ENCODE measurements at places on chromosomes 3 and 15.

DNA sequence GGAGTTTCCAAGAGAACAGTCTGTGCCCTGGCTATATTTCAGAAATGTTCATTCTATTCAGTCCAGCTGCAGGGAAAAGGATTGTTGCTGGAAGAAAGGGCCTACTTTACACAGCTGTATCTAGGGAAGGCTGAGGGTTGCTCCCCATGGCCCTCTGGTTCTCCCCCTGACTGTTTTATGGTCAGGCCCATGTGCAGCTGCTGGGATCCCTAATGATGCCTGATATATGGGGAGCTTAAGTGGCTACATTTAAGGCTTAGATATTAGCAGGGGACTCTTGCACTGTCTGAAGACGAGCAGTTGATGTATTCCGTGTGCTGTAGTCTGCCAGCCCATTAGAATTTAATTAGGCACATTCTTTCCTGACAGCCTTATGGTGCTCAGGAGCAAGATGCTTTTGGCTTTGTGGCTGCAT is 72.0 kb downstream of the FAM43A start:
- DNase-seq, result no peak

DNA sequence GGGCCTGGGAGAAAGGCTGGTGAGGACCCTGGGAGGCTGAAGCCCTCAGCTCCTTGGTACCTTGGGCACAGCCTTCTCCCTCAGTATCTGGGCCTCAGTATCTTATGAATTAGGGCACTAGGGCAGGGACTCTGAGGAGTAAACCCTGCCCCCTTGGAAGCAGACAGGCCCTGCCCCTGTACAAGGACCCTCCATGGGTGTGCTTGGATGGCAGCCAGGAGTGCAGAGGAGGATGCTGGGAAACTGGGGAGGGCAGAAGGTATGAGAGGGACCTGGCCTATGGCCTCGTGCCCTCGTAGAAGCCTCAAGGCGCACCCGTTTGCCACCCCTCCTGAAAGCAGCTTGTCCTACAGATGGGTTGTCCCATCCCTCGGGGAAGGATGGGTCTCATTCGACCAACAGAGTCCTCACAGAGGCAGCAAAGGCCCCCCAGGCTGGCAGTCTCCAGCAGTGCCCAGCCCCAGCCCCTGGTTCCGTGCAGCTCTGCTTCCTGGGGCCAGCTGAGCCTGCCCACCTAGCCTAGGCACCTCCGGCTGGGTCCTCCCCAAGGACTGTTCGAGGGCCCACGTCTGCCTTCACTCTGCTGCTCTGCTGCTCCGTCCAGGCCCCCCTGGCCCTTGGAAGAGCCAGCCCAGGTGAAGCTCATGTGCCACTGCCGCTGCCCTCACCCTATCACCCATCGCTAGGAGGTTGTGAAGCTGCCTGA is 15.3 kb upstream of the SEMA3F start:
- DNase-seq, result no peak

DNA sequence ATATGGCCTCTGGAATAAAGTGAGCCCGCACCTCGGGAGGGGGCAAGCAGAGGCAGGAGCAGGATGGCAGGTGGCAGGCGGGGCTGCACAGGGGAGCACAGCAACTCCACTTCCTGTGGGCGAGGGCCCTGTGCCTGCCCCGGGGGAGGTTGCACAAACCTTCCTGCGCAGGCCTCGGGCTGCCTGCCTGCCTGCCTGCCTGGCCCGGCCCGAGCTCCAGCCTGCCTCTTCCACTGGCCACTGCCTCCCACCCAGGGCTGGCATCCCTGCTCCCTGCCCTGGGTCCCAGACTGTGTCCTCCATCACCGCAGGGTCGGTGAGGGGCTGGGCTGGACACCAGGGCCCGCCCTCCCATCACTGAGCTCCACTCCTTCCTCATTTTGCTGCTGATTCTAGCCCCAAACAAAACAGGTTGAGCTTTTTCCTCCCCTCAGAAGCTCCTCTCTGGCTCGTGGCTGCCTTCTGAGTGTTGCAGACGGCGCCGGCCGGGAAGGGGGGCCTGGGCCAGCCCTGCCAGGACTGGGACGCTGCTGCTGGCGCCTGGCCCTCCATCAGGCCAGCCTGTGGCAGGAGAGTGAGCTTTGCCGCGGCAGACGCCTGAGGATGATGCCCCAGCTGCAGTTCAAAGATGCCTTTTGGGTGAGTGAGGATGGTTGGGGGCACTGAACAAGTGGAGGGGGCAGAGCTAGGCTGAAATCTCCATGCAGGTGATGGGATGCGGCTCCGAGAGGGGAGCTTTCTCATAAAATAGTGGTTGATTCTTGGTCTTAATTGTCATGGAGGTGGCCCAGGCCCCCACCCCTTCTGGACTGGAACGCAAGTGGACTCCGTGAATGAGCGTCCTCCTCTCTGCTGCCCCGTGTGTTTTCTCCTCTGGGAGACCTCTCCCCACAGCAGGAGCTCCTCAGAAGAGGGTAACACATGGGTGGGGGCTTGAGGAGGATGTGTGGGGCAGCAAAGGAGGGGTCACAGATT is at the start of gene PSTPIP1:
Gene PSTPIP1, plus strand, starts transcription at position 156 of the 975 bp plus-strand sequence. Its CDS starts 448 bp downstream, at position 604.
- no peak for DNase-seq

DNA sequence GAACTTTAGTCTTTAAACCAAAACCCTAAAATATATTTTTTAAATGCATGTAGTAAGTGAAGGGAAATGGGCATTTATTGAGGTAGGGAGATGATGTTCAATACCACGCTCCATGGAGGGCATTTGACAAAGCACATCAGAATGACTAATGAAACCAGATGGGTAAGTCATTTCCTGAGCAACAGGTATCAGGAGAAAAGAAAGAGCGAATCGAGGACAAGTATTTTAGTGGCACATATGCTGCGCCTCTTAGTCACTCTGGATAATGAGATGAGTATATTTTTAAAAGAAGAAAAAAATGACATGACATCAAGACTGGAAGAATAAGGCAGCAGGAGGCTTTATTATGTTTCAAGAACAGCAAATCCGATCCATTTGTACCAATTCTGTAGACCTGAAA is 129.0 kb upstream of the ARHGEF3 start:
- DNase-seq, result no peak

- DNase-seq, result no peak
These were observed 103.3 kb downstream of the WDR76 start for GRCh38 chr15:43930079-43930478.

DNA sequence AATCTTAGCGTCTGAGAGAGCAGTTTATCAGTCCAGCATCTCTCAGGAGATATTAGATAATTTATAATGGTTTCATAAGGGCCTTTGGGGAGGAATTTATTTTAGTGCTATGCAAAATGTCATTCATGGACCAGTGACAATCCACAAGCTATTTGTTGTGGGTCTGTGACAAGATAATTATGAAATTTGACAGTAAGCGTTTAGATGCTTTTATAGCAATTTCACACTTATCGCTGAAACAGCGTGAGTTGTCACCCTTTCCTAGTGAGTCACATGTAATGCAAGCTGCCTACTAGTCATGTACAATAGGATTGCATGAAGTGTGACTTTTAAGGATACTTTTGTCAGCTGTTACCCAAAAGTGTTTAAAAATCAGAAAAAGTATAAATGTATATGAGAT is 315.6 kb upstream of the THBS1 start:
- no peak for DNase-seq

DNA sequence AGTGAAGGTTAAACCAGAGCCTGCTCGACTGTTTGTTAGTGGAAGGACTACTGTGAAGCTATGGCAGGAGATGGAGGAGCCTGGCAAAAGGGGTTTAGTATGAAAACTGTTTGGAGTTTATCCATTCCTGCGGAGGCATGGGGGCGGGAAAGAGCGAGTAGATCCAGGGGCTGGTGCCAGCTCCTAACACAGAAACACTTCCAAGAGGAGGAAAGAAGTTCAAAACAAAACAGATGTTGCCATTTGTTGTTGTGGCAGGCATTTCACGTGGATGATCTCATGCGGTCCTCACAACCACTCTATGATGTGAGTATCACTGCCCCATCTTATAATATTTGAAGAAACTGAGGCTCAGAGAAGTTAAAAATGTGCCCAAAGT is 30.7 kb upstream of the KY start:
- no peak for DNase-seq

- no peak for DNase-seq
These were observed 19.4 kb downstream of the CHST2 start for GRCh38 chr3:143138953-143139352.

DNA sequence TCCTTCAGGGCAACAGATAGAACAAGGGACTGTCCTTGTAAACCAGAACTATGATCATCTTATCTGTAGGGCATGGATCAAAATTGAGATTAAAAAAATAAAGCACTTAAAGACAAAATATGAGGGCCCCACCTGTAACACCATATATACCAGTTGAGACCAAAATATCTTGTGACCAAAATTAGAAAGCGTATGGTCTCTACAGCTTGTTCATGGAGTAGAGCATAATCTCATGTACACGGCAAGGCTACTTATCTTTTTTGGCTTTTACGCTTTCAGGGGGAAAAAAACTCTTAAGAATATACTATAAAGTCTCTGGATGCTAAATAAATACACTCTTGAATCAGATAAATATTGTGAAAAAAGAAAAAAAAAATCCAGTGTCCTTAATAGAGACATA is 49.3 kb downstream of the ADAMTS9 start:
- DNase-seq, result no peak

DNA sequence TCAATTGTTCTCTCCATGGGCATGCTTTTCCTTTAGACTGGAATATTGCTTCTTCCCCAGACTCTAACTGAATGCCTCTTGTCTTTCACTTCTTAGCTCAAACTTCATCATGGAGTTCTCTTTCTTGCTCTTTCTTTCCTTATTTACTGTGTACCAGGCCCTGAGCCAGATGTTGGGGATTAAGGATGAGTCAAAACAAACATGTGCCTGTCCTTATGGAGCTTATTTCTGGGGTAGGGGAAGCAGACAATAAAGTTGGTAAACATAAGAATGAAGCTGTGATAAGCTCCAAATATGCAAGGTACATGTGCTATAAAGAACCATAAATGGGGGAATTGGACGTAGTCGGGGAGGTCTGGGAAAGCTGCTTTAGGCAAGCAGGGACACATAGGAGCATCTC is 145.8 kb downstream of the ALDH1A2 start:
- DNase-seq, result no peak

All from fibroblast of villous mesenchyme (primary cell).